ENCODE measurements at places on chromosomes 4 and X. TPM values are rescaled to one million over a fixed set of nuclear protein-coding genes. Genes with fewer than 3 reads are reported as not detected.

- DNase-seq: peak; percentile 43
Measured at GRCh38 chr4:161936625-161937550, 226.9 kb downstream of the FSTL5 start.

WNK3 gene
- total RNA-seq: 40.2 TPM

DNA sequence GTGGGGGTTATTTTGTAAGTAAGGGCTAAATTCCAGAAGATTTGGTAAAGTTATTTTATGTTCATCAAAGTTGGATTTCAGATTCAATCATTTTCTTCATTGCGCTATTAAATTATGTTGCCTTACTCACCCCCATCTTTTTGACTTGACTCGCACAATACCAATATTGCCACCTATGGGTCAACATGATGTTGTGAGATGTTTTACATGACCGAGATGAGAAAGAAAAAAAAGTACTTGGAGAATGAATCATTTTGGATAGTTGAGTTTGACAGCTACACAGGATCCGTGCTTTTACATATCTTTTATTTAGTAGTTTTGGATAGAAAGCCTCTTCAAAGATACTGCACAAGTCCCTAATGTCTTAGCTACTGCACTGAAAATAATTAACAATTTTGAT is 224.2 kb upstream of the EMCN start:
- DNase-seq: no peak

GRCh38 chr4:86957215-86957614 is 22.4 kb downstream of the AFF1 start:
- DNase-seq: no peak

RAB40AL gene
- 1.5 TPM for total RNA-seq

Measured in cerebellum (tissue), 4 donors.